ENCODE measurements at places on chromosomes 6 and 20.

- no peak for ATAC-seq
Measured at GRCh38 chr6:119830069-119830468, 480.5 kb upstream of the MAN1A1 start.

GRCh38 chr6:156910938-156911337 is 133.8 kb downstream of the ARID1B start:
- no peak for ATAC-seq

- no peak for ATAC-seq
Measured at GRCh38 chr20:39381595-39381994, 419.5 kb downstream of the DHX35 start.

DNA sequence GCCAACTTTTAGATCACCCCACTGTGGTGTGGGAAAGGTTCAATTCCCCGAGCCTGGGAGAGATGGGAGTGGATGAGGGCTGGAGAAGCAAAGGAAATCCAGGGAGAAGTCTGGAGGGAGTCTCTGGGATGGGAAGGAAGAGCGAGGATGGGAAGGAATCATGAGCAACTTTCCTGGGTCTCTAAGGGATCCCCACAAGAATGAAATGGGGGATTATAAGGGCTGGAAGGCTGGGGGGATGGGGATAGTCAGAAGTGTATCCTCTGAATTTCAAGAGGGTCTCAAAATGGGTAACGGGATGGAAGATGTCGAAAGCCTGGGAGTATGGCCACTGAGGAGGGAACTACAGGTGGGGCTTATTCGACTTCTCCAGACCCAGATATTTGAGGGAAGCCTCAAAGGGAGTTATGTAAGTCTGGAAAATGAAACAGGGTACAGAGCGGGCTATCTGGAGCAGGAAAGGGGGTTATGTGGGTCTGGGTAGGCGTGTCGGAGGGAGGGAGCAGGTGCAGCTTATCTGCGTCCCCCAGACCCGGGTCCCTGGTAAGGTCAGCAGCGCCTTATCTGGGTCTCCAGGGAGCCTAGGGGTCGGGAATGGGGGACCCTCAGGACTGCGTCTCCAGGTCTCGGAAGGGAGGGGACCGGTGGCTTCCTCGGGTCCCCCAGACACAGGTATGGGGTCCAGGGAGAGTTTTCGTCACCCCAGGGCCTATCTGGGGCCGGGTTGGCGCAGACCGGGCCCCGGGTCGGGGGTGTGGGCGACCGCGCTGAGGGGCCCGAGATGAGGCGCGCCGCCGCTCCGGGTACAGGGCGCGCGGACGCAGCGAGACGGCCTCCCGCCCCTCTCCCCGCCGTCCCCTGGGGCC is 550 bp downstream of the PLAGL2 start:
- no peak for ATAC-seq

DNA sequence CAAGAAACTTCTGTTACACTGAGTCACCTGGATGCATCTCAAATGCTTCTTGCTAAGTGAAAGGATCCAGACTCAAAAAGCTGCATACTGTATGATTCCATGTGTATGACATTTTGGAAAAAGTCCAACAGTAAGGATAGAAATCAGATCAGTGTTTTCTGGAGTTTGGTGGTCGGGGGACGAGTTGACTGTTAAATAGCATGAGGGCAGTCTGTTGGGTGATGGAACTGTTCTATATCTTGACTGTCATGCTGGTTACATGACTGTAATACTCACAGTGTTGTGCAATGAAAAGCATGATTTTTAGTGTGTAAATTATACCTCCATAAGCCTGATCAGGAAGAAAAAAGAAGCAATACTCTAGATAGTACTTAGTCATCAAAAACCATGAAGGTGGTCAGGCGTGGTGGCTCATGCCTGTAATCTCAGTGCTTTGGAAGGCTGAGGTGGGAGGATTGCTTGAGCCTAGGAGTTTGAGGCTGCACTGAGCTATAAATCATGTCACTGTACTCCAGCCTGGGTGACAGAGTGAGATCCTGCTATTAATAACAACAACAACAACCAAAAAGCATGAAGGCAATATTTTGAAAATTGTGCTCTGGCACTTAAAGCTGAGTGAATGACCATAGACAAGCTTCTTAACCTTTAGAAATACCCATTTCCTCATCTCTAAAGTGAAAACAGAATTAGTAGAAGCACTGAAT is 30.5 kb upstream of the SASH1 start:
- peak; percentile 57 for ATAC-seq

DNA sequence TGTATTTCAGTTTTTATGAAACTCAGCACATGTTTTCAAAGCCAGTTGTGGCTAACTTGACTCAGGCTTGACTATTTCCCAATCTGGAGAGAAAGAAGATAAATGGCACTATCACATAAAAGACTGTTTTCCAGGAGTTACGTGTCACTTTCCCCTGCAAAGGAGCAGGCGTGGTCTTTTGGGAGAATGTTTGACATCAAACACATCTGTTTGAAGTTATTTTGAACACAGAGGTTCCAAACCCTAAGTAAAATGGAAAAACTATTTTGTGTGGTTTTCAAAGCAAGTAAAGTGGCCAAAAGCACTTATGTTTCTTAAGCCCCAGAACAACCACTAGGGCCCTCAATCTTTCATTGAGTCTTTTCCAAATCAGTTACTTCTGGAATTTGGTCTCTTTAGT is 89.7 kb downstream of the FOXF2 start:
- no peak for ATAC-seq

DNA sequence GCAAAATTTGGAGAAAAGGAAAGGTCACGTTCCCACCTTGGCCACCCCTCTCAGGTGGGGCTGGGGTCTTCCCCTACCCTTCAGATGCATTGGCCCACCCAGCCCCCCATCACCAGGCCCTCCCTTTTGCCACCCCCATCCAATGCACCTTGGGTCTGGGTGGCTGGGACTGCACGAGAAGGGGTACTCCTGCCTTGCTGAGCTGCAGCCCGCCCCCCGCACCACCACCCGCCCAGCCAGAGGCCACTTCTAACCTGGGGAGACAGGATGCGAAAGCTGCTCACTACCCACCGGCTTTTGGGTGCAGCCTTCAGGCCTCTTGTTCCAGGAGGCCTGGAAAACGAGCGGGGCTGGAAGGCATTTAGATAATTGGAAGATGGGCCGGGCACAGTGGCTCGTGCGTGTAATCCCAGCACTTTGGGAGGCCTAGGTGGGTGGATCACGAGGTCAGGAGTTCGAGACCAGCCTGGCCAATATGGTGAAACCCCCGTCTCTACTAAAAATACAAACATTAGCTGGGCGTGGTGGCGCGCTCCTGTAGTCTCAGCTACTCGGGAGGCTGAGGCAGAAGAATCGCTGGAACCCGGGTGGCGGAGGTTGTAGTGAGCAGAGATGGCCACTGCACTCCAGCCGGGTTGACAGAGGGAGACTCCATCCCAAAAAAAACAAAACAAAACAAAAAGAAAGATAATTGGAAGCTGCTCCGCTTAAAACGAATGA is 1.2 kb upstream of the CDC25B start:
- ATAC-seq: no peak

DNA sequence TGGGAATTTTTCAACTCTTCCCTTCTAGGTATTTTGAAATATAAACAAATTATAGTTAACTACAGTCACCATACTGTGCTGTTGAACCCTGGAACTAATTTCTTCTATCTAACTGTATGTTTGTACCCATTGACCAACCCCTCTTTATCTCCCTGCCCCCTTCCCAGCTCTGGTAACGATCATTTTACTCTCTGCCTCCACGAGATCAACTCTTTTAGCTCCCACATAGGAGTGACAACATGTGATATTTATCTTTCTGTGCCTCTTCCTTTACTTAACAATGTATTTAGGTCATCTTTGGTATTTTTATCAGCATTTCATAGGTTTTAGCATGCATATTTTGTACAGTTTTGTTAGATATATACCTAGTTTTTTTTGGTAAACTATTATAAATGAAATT is 45.9 kb downstream of the ASXL1 start:
- ATAC-seq: no peak

DNA sequence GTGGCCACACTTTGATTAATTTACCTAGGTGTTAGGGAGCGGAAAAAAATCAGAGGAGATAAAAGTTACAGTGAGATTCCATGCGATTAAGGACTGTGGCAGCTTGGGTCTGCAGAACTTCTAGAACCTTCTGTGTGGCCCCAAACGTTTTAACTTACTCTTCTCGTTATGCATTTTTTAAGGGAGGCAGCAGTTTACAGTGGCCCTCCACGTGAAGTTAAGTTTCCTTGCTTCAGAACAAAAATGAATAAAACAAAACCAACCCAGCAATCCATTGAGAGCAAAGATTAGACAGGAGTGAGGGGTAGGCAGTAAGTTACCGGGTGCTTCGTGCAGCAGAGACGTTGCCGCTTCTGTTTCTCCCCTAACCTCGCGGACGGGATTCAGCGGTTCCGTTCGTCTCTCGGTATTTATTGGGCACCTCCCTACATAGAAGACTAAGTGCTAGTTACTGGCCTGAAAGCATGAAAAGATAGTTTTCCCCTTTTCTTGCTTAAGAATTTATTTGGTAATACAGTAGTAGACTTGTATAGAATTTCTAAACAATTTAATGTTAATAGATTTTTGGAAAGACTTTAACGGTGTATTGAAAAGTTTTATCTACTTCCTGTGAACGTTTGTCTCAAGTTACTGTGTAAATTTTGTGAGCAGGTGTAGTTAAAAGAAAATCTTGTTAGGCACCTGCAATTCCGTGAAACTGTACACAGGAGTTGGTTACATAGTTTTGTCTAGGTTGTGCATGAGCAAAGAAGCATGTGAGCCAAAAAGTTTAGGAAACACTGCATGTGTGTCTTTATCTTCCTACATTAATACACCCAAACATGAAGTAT is 1.1 kb downstream of the BAG2 start:
- peak; percentile 18 for ATAC-seq

DNA sequence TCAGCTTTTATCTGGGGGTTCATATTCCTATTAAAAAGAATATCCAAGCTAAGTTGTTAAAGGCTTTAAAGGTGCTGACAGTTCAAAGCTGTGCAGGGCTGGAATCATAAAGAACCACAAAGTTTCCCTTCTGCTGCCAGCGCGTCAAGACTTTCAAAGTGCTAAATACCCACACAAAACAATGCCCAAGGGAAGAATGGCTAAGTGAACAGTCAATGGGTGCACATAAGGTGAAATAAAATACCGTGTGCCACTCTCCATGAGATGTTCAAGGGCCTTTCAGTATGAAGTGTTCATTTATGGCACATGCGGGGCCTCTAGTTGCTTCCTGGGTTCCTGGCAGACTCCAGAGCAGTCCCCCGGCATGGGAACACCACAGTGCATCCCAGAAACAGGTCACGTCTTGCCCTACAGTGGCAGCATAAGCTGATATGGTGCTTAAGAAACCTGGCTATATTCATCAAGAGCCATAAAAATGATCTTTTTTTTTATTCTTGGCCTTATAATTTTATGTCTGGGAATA is 14.1 kb downstream of the TXNDC5 start:
- ATAC-seq: no peak

DNA sequence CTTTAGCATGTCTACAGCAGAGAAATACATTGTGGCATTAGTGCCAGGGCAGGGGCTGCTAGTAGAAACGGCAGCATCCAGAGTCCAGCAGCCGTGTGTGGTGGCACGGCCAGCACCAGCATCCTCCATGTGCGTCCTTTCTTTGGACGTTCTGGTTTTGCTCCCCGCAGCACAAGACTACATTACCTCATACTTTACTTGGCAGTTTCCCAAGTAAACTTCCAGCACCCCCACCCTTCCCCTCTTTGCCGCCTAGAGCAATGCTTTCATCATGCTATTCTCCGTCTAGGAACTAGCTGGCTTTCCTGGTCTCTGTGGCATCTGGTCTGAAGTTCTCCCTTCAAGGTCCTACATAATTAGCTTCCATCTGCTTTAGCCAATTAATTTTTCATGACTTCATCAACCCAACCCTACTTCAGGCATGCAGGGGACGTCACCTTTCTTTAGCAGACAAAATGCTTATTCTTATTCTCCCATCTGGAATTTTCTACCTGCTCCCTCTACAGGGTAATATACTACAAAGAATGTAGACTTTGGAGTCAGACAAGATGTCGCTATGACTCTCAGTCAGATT is 67.6 kb downstream of the BLOC1S5 start:
- ATAC-seq: peak; percentile 23

DNA sequence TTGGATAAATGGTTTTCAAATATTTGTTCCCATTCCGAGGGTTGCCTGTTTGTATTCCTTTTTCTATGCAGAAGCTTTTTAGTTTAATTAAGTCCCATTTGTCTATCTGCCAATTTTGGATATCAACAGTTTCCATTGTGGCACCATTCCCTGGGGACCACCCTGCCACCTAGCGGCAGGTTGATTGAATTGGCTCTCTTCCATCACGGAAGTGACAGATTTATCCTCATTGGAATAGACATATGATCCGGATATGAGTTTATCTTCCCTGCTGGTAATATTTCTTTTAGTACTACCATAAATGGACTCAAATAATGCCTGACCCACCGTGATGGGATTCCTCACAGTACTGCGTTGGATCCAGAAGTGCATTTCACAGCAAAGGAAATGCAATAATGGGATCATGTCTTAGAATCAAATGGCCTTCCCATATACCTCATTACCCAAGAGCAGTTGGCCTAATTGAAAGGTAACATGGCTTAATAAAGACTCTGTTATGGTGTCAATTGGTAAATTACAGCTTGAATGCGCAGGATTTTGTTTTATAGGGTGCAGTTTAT is 327.0 kb downstream of the BMP2 start:
- ATAC-seq: no peak

GRCh38 chr20:25310268-25310920 is 62.5 kb downstream of the PYGB start:
- ATAC-seq: peak; percentile 92

DNA sequence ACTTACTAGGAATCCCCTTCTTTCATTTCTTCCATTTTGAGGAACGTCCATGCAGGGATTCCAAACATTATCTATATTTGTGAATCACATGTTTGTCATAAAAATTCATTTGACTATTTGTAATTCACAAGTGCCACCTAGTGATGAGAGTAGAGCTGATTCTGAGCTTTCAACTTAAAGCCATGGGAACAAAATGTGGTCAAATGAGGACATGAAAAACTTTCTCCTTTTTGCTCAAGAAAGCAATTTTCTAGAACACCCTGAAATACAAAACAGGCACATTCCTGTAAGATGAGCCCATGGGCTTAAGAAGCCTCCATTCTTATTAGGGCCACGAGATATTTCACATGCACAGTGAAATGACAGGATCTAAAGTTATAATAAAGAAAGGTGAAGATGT is 12.3 kb downstream of the MAP3K7 start:
- peak; percentile 72 for ATAC-seq

GRCh38 chr20:15842872-15843271 is 730.4 kb downstream of the KIF16B start:
- no peak for ATAC-seq

DNA sequence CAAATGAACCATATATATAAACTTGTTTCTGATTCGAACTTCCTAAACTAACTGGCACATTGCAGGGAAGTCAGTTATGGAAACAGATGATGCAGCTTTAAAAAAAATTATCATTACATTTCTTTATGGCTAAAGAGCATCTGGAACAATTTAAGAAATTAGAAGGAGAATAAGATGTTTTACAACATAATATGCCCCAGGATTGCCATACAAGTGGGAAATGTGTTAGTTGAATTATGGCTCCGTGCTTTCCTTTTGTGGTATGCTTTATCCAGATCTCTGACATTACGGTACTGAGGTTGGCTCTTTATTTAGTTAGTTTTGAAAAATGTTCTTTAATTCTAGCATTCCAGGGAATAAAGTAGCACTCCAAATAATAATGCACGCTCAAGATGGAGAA is 343.0 kb upstream of the ZFP64 start:
- ATAC-seq: no peak

- no peak for ATAC-seq
Measured at GRCh38 chr6:36252005-36252404, 17.9 kb upstream of the PNPLA1 start.

Measured in SK-N-SH treated with all-trans-retinoic acid at 6 μM for 48 hours (cell line).